ENCODE measurements at places on chromosomes 7 and 10.

GRCh38 chr7:47256016-47256415 is 325.9 kb downstream of the TNS3 start:
- no peak for DNase-seq

DNA sequence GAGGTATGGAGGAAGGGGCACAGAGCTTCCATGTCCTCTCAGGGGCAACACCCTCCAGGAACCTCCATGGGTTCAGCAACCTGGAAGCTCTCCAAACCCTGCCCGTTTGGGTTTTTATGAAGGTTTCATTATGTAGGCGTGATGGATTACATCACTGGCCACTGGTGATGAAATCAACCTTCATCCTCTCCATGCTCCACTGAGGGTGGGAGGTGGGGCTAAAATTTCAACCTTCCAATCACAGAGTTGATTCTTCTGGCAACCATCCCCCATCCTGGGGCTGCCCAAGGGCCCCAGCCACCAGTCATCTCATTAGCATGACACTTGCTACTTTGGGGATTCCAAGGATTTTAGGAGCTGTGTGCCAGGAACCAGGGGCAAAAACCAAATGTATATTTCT is 90.1 kb downstream of the TEX36 start:
- no peak for DNase-seq

DNA sequence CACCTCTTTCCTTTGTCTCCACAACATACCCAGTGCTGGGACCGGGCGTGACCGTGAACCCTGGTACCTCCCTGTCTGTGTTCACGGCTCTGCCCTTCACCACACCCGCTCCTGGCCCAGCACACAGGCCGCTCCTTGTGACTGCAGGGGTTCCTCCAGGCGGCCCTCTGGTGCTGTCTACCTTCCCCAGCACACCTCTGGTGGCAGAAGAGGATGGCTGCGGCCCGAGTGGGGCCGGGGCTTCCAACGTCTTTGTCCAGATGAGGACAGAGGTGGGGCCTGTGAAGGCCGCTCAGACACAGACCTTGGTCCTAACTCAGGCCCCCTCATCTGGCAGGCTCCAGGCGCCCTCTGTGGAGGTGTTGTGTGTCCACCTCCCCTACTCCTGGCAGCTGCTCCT is 55.4 kb upstream of the SGMS1 start:
- no peak for DNase-seq

GRCh38 chr7:33444511-33444910 is 315.1 kb downstream of the BBS9 start:
- no peak for DNase-seq

- DNase-seq: no peak
Measured at GRCh38 chr10:25555865-25556264, 378.2 kb upstream of the MYO3A start.

- DNase-seq: no peak
Measured at GRCh38 chr7:2087744-2088143, 145.0 kb downstream of the MAD1L1 start.

- no peak for DNase-seq
Measured at GRCh38 chr10:79937701-79938151, 11.2 kb downstream of the SFTPD start.

DNA sequence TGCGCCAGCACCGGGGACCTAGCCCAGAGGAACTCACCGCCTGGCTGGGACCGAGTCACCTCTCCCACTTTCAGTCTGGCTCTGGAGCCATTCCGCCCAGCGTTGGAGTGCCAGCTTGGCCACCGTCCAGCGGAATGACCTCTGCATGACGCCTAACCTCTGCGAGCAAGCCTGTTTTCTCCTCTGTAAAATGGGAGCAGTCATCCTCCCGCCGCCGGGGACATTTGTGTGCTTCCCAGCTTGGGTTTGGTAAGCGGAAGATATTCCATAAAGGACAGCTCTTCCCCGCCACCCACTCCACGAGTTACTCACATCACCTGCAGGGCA is 1.3 kb upstream of the ZCCHC24 start:
- no peak for DNase-seq

GRCh38 chr7:149625947-149626392 is 128.4 kb upstream of the ZNF746 start:
- no peak for DNase-seq

- no peak for DNase-seq
Measured at GRCh38 chr10:57993302-57993701, 274.4 kb downstream of the IPMK start.

DNA sequence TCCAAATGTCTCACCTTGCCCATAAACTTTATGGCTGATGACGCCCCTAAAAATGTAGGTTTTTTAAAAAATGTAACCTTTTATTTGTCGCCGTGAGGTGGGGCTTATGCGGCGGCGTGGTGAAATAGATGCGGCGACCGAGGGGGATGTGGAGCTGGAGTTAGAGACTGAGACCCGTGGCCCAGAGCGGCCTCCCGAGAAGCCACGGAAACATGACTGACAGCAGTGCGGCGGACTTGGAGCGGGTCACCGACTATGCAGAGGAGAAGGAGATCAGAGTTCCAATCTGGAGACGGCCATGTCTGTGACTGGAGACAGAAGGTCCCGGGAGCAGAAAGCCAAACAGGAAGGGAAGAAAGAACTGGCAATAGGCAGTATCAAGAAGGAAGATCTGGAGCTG is 46.5 kb downstream of the C7orf33 start:
- DNase-seq: no peak

- no peak for DNase-seq
Measured at GRCh38 chr10:63467841-63468240, 2.1 kb upstream of the JMJD1C start.

DNA sequence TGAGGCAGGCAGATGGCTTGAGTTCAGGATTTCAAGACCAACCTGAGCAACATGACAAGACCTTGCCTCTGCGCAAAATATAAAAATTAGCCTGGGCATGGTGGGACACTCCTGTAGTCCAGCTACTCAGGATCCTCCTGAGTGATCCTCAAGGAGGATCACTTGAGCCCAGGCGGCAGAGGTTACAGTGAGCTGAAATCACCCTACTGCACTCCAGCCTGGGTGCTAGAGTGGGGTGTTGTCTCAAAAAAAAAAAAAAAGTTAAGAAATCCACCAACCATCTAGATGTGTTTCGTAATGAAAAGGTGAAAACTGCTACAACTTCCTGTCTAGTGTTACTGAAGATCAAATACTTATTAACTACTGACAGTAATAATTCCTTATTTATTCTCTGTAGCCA is 8.1 kb downstream of the GLCCI1 start:
- no peak for DNase-seq

DNA sequence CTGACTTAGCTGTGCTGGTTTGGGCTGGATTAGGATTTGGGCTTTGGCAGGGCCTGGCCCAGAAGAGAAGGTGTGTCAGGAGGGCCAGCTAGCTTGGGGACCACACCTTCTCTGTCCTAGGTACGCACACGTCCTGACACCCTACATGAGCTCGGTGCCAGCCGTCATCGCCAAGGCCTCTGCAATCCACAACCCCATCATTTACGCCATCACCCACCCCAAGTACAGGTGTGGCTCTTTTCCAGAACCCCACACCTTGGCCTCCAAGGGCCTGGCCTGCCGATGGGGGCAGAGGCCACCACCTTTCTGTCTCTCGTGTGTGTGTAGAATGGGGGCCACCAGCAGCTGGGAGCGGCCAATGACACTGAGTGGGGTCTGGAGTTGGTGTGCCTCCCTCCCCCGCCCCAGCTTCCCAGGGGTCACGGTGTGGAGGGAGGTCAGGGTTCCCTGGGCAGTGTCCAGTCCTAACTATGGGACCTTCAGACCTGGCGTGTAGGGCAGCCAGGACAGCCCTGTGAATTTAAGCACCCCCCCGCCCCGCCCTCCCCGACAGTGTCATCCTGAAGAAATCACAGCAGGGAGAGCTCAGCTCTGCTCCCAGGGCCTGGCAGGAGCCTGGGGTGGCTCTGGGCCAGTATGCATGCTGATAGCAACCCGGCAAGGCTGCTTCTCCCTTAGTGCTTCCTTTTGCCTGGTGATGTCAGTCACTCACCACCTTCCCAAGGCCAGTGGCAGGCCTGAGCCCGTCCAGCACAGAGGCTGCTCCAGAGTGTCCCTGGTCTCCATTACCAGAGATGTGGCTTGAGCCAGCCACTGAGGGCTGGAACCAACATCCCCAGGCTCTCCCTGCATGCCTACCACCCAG is 6.9 kb upstream of the LDB3 start:
- DNase-seq: no peak

DNA sequence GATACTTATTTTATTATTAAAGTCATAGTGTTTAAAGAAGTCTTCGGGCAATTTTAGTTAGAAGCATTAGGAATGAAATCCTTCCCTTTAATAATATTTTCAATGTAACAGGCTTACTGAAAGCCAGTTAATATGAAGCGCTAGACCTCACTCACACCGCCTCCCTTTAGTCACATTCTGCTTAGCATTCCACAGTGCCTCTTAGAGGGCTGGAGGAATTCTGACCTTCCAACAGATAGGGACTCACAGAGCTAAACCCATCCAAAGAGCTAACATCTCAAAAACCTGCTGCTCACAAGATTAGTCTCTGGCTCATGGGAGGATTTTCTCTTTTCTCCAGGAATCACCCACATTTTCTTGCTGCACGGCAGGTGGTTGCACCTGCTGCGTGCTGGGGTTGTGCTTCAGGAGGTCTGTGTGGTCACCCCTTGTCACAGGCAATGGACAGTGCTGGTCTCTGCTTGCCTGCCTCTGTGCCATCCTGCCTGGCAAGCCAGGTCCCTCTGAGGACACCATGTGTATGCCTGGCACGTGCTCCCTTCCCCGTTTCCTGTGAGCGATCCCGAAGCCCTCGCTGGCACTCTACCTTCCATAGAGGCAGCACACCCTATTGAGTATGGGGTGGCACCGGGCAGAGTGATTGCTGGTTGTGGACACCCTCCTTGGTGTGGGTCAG is 91.8 kb downstream of the KLF6 start:
- DNase-seq: no peak

- no peak for DNase-seq
Measured at GRCh38 chr7:84908196-84908793, 278.6 kb downstream of the SEMA3D start.

- no peak for DNase-seq
Measured at GRCh38 chr10:17872191-17873091, 63.3 kb downstream of the MRC1 start.

DNA sequence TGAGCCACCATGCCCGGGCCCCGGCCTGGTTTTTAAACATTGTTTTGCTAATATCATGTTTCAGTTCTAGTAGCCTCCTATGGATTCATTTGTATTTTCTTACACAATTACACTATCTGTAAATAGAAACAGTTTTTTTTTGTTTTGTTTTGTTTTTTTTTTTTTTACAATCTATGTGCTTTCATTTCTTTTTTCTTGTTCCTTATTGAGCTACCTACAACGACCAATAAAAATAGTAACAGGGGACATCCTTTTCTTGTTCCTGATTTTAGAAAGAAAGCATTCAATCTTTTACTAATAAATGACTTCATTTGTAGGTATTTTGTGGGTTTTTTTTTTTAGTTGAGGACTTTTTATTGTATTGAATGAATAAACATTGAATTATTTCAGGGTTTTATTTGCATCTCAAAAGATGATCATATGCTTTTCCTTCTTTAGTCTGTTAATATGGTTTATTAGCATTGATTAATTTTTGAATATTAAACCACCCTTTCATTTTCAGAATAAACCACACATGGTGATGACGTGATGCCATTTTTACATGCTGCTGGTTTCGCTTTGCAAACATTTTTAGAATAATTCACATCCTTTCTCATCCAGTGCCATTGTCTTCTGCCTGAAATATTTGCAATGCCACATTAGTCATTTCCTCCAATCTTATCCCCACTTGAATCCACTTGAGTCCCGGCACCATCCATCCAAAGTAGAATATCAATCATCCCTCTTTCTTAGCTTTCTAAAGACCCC is 18.1 kb upstream of the AKR1E2 start:
- no peak for DNase-seq

DNA sequence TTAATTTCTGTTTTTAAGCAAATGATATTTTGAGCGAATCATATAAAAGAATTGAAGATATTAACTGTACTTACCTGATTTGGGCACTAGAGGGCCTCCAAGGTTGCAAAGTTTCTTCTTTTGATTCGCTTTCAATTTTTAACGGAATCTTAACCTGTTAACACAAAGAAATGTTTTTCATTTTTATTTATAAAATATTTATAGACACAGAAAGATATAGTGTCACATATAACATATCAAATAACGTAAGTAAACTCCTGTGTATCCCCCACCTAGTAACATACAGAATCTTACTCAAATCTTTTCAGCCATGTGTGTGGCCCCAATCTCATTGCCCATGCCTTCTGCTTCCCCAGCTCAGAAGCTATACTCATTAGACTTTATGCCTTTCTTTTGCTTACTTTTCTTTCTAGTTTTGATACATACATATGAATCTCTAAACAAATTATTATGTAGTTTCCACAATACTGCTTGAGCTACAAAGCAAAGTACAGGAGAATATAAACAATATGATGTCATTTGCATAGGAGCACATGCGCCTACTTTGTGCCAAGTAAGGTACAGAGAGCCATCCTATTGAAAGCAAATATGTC is 49.5 kb upstream of the ZPBP start:
- no peak for DNase-seq

DNA sequence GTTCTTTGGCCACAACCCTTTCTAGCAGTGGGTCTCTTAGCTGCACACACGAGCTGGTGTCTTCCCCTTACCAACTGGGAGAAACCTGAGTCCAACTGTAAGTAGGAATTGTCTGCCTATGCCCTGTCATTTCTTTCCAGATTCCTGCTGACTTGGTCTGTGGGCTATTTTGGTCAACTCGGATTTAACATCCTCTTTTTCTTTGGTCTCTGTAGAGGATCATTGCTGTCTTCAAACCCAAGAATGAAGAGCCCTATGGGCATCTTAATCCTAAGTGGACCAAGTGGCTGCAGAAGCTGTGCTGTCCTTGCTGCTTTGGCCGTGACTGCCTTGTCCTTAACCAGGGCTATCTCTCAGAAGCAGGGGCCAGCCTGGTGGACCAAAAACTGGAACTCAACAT is 10.3 kb downstream of the PI4K2A start:
- no peak for DNase-seq

- no peak for DNase-seq
Measured at GRCh38 chr10:13346283-13347042, 1.6 kb downstream of the SEPHS1 start.

- DNase-seq: no peak
Measured at GRCh38 chr7:55140221-55140940, 121.6 kb downstream of the EGFR start.

GRCh38 chr10:61752111-61753011 is 89.6 kb downstream of the CABCOCO1 start:
- DNase-seq: no peak

DNA sequence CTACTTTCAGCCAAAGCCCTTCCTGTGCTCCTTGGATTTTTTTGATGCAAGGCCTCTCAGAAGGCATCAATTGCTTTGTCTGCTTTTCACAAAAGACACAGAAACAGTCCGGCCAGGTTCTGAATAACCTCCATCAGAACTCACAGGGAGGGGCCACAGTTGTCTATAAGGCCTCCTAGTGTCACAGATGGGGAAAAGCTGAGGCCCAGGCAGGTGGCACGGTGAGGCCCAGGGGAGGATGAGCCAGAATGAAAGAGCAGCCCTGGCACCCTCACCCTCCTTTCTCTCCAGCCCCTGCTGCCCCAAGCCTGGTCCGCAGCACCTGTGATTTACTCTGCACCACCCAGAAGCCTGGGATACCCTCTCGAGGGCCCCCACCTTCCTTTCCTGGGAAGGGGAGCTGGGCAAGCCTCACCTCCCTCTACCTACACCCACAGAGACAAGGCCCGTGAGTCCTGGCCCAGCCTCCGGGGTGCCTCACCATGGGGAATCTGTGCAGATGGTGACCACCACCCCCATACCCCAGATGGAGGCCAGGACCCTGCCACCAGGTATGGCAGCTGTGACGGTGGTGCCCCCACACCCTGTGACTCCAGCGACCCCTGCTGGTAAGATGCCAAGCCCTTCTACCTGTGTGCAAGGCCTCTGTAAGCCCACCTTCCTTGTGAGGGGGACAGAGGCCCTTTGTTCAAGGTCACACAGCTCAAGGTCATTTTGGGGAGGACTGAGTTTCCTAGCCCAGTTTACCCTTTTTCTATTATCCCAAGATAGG is 26.2 kb upstream of the ZNF467 start:
- DNase-seq: no peak

Data from NCI-H1417 treated with DMSO at 0.1 percent for 48 hours (cell line).